Glomerular endothelial cell (primary cell): ENCODE measurements at places on chromosomes 1 and 21.

DNA sequence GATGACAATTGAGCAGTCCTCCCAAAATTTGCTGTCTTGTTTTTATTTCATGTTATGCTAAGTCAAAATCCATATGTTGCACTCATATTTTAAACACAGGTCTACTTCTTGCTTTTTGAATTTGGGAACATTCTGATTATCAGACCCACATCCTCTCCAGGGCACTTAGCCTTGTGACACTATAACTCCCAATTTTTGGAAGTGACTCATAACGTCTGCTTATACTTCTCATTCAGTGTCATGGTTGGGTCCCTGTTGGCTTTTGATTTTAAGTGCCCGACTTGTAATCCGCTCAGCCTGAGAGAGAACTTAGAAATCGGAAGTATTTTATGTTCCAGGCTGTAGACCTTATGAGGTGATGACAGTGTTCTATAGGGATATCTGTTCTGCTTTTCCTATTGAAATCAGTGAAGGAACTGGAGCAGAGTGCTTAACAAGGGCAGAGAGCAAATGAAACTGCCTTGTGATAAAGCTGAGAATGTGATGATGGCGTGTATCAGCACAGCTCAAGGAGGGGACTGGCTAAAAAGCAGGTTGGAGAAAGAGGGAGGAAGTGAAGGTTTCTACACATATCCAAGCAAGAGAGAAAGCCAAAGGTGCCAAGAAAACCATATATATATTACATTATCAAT lies 136.0 kb downstream of the HLX start:
- DNase-seq, result no peak

DNA sequence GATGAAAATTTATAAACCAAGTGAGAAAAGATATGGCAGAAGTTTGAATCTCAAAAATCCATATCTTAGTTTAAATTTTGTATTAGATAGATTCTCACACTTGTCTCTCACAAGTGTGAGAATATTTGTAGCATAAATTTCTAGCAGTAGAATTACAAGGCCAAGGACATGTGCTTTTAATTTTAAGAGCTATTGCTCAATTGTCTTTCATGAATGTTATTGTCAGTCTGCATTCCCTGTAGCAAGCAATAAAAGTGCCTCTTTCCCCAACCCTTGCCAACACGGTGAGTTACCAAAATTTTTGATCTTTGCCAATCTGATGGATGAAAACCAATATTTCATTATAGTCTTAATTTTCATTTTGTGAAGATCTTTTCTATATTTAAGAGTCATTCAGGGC lies 64.0 kb downstream of the CTH start:
- DNase-seq, result no peak

GRCh38 chr1:160460683-160461287 lies 60.4 kb downstream of the VANGL2 start:
- no peak for DNase-seq

- DNase-seq, result no peak
Measured at GRCh38 chr1:205930195-205930577, 13.1 kb downstream of the SLC26A9 start.

GRCh38 chr1:47229886-47230691 lies 1.9 kb downstream of the TAL1 start:
- DNase-seq, result no peak

GRCh38 chr1:37998913-37999429 lies 6.3 kb downstream of the FHL3 start:
- DNase-seq, result no peak

DNA sequence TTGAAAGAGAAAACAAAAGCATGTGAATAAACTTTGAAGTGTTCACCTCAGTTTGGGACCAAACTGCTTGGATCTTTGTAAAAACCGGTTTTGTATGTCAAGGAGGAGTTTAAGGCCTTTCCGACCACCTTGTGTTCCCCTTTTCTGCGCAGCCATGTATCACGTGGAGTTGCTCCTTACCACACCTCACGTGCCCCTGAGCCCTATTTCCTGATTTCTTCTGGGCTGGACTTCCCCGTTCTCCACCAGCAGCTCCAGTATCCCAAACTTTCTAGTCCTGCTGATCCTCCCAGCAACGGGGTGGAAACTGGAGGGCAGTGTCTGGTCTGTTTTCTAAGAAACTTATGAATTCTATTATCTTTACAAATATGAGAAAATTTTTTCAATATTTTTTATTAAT lies 1.6 kb upstream of the SH3D21 start:
- no peak for DNase-seq
